ENCODE measurements at places on chromosomes 1 and 21. TPM values are rescaled to one million over a fixed set of nuclear protein-coding genes. Genes with fewer than 3 reads are reported as not detected.

DNA sequence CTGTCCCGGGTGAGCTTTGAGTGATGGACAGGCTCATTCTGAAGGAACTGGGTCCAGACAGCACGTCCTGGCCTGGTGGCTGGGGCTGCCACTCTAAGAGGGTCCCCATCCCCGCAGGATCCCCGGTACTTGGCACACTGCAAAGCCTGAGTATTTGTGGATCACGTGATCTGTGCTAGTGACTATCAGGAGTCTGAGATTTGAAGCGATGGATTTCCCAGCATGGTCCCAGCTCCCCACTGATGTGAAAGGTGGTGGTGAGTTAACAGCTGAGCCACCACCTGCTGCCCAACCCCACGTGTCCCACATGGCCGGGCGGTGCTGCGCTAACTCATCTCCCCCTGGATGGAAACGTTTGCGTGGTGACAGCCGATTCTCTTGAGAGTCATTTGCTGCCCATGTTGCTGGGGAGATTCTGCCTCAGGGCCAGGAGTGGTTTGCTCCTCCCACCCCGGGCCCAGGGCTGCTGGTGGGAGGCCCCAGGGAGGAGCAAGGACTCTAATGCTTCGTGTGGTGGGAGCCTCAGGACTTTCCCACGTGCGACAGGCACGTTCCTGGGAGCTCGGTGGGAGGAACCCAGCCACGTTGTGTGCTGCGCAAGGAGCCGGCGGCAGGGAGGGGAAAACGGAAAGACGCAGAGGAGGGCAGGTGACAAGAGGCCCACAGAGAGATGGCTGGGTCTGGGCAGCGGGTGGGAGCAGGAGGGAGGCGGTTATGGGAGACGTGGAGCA is 15.1 kb downstream of the FAAP20 start:
- no peak for DNase-seq

GRCh38 chr1:41719590-41719989 is 199.1 kb downstream of the HIVEP3 start:
- no peak for DNase-seq

- DNase-seq = peak; percentile 31
Measured at GRCh38 chr1:29532285-29532684, 296.0 kb downstream of the PTPRU start.

GRCh38 chr1:100834777-100835660 is 59.6 kb downstream of the EXTL2 start:
- DNase-seq = no peak

DNA sequence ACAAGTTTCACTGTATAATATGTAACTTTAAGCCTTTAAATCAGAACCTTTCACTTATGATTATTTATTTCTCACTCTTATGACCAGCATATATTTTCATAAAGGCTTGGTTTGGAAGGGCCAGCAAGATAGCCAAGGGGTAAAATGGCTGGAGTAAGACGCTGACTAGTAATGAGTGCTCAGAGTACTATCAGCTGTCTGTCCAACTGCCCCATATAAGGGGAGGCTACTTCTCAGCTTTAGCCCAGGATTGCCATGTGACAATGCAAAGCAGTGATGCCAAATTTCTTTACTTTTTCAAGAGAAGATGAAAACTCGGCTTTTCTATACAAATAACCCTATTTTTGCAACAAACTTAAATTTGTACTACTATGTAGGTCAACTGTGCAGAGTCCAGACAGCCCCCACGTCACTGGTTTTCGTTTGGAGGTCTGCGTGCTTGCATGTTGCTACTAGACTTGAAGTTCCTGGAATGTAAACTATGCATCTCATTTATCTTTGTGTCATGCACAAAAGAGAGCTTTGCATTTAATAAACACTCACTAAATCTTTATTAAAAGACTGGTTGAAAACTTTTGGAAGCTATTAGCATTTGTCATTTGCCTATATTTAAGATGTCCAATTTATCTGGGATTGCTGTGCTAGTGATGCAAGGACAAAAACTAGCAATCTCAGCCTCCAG is 110.4 kb downstream of the TNFSF18 start:
- no peak for DNase-seq

DNA sequence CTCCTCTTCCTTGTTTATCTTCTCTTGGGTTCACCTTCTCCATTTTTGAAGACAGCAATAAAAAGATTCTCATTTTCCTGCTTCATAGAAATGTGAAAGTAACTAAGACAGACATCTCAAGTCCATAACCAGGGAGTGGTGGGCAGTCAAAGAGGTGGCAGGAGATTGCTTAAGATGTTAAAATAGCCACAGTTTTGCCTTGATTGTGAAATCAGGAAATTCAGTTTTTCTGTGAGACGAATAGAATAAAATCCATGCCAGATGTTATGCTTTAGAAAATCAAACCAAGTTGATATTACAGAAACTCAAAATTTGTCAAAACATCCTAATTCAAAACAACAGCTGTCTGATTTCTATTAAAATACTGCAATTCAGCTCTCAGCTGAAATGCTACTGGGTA is 57.2 kb downstream of the TNN start:
- no peak for DNase-seq

GRCh38 chr1:3038113-3038551 is 16.9 kb downstream of the ACTRT2 start:
- DNase-seq = no peak

GRCh38 chr1:51341876-51342496 is 11.6 kb upstream of the TTC39A start:
- DNase-seq = no peak

GRCh38 chr1:53348486-53349368 is 20.9 kb upstream of the LRP8 start:
- DNase-seq = peak; percentile 31

GRCh38 chr21:36773117-36773516 is 74.2 kb downstream of the SIM2 start:
- no peak for DNase-seq

- DNase-seq = no peak
Measured at GRCh38 chr1:159580340-159580739, 7.3 kb upstream of the APCS start.

GRCh38 chr1:153390938-153391710 is at the start of gene S100A8:
TSS of gene S100A8 (minus strand) at chr1:153391073. CDS start at chr1:153390535, 538 bp downstream.
- no peak for DNase-seq

GRCh38 chr21:42097860-42098454 is 26.8 kb downstream of the UMODL1 start:
- no peak for DNase-seq

DNA sequence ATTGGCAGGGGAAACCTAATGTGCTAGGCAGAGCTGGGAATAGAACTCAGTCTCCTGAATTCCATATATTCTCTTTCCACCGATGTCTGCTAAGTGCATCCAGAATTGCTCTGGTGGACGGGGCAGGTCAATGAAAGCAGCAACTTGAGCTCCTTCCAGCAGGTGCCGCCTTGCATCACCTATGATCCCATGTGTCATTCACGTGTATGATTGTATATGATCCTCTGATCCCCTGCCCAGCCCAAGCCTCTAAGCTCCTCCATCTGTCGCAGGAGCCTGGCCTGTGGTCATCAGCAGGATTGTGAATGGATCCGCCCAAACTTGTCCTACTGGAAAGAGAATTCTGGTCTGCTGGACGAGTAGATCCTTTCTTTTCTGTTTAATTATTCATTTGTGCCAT is 13.1 kb downstream of the ACTA1 start:
- no peak for DNase-seq

- peak; percentile 41 for DNase-seq
Measured at GRCh38 chr21:33642896-33643657, 776 bp downstream of the ITSN1 start.

- no peak for DNase-seq
Measured at GRCh38 chr21:41678016-41678923, 88.6 kb downstream of the RIPK4 start.

- peak; percentile 47 for DNase-seq
Measured at GRCh38 chr1:181479137-181479745, 4.1 kb upstream of the CACNA1E start.

- no peak for DNase-seq
Measured at GRCh38 chr1:174911606-174912005, 88.1 kb upstream of the CACYBP start.

DNA sequence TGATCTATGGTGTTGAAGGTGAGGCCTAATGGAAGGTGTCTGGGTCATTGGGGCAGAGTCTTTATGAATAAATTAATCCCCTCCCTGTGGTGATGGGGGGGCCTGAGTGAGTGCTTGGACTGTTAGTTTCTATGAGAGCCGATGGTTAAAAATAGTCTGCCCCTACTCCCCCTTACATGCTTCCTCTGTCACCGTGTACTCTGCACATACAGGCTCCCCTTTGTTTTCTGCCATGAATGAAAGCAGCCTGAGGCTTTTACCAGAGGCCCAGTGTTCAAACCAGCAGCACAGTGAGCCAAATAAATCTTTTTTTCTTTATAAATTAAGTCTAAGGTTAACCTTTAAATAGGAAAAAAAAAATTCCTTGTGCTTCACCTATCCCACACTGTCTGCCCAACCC is 657.0 kb downstream of the AMY1C start:
- no peak for DNase-seq

GRCh38 chr1:204846546-204846945 is 24.1 kb upstream of the NFASC start:
- no peak for DNase-seq

DNA sequence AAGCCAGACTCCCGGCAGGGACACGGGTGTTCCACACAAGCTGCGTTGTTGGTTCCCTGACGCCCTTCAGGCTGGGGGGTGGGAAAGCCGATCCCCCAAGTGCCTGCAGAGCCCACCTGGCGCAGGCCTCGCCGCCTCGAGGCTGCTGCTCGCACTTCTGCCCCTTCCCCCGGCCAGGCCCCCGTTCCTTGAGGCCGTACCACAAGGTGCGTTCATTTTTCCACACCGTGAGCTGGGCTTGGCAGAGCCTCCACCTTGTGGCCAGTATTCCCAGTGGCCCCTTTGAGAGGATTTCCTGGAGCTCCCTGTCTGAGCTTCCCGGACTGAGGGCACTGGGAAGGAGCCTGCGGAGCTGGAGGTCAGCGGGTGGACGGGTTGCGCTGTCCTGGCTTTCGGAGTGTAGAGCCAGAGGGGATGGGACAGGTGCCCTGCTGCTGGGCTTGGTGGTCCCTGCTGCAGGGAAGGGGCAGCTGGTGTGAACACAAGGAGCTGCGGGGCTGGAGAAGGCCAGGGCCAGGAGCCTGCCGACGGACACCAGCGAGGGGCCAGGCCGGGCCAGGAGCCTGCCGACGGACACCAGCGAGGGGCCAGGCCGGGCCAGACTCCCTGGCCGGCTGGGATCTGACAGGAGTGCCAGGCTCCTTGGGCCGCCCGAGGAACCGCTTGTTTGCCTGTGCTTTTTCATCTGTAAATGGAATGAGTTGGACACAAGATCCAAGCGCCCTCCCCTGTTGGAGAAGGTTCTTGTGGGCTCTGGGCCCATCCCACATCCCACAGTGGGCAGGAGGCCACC is 18.4 kb downstream of the PDXK start:
- DNase-seq = no peak

GRCh38 chr1:247857069-247857984 is at the start of gene TRIM58:
TSS of gene TRIM58 (plus strand) at chr1:247857187. CDS start at chr1:247857247, 60 bp downstream.
- DNase-seq = no peak

DNA sequence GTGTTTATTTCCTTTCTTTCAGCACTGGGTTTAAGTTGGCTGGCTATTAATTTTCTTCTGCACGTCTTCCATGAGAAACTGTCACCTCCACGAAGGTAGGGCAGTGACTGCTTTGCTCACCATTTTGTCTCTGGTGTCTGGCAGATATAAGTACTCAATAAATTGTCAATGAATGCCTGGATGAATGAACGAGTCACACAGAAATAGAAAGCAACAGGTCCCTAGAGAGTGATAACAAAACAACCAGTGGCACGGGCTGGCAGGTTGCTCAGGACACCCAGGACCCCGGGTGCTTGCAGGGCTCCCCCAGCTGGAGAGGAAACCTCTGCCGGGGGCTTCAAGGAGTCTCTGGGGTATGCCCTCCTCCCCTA is 3.2 kb upstream of the MYOC start:
- DNase-seq = no peak

DNA sequence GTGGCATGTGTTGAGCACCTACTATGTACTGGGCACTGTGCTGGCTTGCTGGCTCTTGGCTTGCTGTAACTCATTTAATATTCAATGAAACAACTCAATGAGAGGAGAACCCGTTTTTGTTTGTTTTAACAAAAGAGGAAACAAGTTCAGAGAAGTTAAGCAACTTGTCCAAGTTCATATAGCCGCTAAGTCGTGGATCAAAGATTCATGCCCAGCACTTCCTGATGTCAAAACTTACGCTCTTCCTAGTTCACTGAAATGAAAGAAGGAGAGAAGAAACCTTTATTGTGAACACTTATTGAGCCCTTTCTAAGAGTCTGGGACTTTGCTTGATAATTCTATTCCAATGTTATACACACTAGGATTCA is 475.9 kb downstream of the PTPRU start:
- DNase-seq = no peak

DNA sequence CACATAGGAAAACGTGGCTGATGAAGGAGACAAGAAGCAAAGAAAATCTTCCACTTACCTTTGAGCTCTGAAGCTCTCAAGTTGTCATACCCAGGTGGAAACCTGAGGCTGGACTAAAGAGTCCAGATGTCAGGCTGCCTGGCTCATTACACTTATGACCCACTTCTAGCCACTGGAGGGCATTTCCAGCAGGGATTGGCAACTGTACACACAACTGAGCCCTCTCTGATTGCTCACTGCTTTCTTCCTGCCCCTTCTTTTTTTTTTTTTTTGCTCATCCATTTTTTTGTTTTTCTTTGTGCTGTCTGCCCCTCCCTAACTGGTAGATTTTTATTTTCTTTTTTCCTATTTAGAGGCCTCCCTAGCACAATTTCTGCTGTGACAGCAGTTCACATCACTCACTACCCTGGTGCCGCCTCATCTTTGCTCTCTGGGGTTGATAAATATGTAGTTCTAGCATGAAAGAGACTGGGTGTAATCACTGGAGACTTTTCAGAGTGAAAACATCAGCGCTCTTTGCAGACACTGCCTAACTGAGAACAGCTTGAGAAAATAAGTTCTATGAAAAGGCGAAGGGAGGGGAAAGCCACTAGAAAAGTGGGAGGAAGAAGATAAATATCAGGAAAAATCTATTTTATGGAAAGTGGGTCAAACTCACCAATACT is 334.5 kb downstream of the NUF2 start:
- no peak for DNase-seq

GRCh38 chr1:28190996-28191645 is 14.6 kb upstream of the PTAFR start:
- DNase-seq = no peak

GRCh38 chr1:246497331-246497915 is 9.7 kb downstream of the SMYD3 start:
- no peak for DNase-seq

- DNase-seq = no peak
Measured at GRCh38 chr21:38936240-38936639, 130.5 kb downstream of the ETS2 start.

The GBP4 gene
- 78.6 TPM for total RNA-seq

The PFKFB2 gene
- 2.3 TPM for total RNA-seq

The RPTN gene
- total RNA-seq = not detected

The L1TD1 gene
- total RNA-seq = not detected

The TYW3 gene
- total RNA-seq = 15.0 TPM

The MNDA gene
- total RNA-seq = not detected

The VTCN1 gene
- total RNA-seq = not detected

The HPCAL4 gene
- 0.18 TPM for total RNA-seq

The CFHR3 gene
- total RNA-seq = not detected

The ITLN2 gene
- total RNA-seq = not detected

The KRTAP22-2 gene
- not detected for total RNA-seq
